H54 (cell line): ENCODE measurements at places on chromosomes 11 and 22.
A peak's percentile ranks its signal among the peaks of the same experiment; 100 is the strongest.

DNA sequence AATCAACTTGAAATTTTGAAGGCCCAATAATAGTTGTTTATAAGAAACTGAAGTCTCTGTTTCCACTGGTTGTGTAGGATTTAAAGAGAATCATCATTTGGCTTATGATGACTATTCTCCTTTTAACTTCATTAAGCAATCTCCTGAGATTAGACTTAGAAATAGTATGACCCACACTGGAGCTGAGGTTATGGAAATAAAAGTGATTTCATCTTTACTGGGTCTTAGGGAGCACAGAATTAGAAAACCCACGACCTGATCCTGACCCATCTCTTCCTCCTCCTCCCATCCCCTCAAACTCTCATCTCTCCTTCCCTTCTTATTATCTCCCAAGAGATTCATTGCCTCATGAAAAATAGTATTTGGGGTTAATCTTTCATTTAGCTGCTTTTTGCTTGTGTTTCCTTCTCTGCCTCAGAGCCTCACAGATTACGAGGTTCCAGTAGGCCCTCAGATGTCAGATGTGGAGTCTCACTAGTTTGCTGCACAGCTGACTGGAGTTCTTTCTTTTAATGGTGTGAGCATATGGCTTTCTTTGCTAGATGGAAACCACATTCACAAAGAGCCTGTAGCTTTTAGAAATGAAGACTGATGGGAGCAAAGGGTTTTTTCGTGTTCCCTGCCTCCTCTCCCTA lies 85.0 kb downstream of the ALX4 start:
- no peak for DNase-seq

GRCh38 chr11:19714387-19715363 lies 2.0 kb downstream of the NAV2 start:
- DNase-seq: peak; percentile 40

DNA sequence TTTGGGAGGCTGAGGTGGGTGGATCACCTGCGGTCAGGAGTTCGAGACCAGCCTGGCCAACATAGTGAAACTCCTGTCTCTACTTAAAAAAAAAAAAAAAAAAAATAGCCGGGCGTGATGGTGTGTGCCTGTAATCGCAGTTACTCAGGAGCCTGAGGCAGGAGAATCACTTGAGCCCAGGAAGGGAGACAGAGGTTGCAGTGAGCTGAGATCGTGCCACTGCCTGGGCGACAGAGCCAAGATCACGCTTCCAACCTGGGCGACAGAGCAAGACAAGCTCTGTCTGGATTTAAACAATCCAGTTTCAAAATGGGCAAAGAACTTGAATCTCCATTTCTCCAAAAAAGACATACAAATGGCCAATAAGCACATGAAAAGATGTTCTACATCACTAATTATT lies 12.5 kb downstream of the LMO2 start:
- DNase-seq: no peak

GRCh38 chr22:41511521-41511968 lies 32.7 kb downstream of the POLR3H start:
- DNase-seq: no peak

DNA sequence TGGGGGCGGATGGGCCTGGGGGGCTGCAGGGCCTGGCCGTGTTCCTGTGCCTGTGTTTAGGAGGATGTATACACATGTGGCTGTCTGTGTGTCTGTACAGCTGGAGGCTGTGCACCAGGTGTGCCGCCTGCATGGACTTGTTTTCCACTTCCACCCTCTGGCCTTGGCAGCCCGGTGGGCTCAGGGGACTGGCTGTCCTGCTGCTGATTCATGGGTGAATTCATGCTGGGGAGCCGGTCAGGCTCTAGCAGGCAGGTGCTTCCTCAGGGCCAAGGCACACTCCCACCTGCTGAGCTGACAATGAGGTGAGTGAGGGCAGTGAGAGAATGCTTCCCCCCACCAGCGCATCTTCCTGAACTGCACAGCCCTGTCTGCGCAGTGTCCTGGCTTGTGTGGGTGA lies 88.4 kb downstream of the CCDC81 start:
- no peak for DNase-seq

DNA sequence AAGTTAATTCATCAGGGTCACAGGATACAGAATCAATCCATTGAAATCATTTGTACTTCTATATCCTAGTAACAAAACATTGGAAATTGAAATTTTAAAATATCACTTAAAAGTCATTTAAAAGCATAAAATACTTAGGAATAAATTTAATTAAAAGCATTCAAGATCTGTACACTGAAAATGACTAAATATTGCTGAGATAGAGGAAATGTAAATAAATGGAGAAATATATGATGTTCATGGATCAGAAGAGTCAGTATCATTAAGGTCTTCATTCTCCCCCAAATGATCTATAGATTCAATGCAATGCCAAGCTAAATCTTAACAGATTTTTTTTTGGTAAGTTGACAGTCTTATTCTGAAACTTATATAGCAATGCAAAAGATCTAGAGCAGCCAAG lies 49.8 kb downstream of the RRP8 start:
- no peak for DNase-seq

- no peak for DNase-seq
Observed at GRCh38 chr22:42931421-42932196, 74.5 kb upstream of the ARFGAP3 start.

- no peak for DNase-seq
Observed at GRCh38 chr11:18722293-18722637, 3.7 kb downstream of the IGSF22 start.

- DNase-seq: no peak
Observed at GRCh38 chr11:73889019-73889418, 12.2 kb downstream of the PAAF1 start.

DNA sequence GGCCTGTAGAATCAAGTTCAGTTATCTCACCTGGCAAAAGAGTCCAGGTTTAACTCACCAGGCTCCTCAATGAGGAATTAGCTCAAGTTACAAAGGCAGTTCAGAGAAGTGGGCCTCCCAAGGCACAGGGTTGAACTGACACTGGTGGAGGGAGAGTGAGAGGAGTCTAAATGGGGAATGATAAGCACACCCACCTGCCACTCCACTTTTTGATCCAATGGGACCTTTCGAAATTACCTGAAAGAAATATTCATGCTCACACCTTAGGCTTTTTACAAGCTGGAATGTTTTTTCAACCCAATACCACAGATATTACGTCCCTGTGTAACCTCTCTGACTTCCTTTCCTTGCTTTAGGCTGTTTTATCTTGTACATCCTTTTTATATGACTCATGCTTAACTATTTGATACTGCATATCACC lies 642.7 kb upstream of the TENM4 start:
- no peak for DNase-seq

- DNase-seq: no peak
Observed at GRCh38 chr11:129918361-129918760, 23.0 kb upstream of the NFRKB start.

GRCh38 chr11:66233301-66233700 lies 35.1 kb upstream of the RAB1B start:
- DNase-seq: no peak

GRCh38 chr22:26667140-26667539 lies 9.8 kb downstream of the MIAT start:
- DNase-seq: no peak

DNA sequence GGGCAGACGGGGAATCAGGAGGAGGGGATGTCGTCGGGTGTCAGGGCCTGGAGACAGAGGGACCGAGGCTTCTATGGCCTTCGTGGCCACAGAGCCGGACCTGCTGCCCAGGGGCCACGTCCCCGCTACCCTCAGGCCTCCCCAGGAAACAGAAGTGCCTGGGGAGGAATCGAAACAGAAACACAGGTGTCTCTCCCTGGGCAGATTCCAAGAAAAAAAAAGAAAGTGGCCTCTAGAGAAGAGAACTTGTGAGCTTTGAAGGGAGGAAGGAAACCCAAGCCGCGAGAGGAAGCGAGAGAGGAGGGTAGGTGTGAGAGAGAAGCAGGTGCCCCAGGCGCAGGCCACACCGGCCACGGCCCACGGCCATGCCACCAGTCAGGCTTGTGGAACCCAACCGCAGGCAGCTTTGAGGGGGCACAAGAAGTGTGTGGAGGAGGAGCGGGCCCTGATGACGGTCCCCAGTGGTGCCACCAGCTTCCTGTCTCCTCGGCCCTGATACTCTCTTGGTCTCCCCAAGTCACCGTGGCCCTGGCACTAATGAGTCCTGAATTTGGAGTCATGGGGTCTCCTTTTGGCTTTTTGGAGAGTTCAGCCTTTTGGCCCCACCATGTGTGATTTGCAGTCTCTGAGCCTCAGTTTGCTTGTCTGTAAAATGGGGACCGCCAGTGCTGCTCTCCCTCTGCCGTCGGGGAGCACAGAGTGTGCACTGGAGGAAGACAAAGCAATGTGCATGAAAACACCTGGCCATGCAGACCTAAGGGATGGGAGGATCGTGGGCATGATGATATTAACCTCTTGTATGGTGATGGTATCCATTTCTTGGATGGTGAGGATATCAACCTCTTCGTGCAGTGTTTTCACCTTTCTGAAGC lies 25.2 kb downstream of the LIF start:
- no peak for DNase-seq

DNA sequence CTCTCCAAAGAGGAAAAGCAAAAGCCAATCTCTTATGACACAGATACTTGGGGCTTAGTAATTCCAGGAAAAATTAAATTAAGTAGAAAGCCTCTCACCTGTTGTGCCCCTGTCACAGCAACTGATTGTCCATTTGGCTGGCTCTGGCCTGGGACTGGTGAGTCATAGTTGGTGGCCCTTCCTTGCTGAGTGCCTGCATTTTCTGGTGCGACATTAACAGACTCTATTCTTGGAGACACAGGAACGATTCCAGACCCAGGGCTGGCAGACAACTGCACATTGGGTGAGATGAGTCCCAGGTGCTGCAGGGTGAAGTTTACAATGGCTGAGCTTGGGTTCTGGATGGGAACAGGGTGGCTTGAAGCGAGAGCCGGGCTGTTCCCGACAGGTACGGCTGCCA lies 15.6 kb downstream of the E2F8 start:
- no peak for DNase-seq
